ENCODE measurements at places on chromosomes 12 and 14.

DNA sequence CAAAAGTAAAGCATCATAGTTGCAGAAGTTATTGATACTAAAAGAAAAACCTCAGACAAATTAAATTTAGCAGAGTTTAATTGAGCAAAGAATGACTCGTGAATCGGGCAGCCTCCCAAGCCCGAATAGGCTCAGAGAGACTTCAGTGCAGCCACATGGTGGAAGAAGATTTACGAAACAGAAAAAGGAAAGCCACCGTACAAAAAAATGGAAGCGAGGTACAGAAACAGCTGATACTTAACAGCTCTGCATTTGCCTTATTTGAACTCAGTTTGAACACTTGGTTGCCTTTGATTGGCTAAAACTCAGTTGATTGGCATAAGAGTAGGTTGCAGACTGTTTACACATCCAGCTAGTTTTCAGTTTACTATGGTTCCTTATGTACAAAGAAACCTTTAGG is 12.9 kb downstream of the TTC9 start:
- no peak for DNase-seq

DNA sequence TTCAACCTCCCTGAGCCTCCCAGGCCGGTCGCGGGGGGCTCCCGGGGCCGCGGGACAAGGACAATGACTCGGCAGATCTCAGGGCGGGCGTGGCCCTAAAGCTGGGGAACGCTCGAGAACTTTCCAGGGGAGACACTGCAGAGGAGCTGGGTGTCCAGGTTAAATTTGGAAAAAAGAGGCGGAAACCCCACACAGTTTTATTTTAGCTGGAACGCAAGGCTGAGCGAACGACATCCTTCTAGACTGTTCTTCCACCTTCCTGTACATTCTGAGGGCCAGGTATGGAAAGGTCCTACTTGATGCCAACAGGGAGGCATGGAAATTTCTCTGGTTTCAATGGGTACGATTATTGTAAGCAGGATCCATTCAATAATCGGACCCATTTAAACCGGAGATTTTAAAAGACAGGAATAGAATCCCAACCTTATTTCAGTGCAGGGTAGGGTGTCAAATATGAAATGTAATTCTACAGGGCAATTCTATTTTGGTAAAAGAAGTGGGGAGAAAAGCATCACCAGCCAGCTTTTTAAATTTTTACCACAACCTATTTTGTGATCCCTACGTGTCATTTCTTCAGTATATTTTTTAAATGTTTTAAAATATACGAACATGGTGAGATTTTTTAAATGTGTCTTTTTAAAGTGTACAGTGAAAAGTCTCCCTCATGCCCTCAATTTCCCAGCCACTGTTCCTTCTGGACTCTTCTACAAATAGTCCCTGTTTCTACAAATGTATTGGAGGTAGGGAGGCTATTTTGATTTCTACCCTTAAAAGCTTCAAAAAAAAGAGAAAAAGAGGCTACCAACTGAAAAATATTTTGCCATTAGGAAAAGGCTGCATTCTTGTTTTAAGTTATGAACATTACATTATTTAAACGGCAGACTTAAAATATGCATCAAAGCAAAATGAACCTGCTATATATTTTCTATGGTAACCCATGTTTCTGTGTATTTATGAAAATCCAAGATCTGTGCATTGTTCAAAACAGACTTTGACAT is 1.1 kb upstream of the UBC start:
- DNase-seq = no peak

- no peak for DNase-seq
Observed at GRCh38 chr12:4816744-4817525, 92.8 kb upstream of the KCNA1 start.

- no peak for DNase-seq
Observed at GRCh38 chr12:72139411-72139810, 132.8 kb upstream of the TRHDE start.

GRCh38 chr14:72120315-72120714 is 188.1 kb downstream of the RGS6 start:
- DNase-seq = no peak

DNA sequence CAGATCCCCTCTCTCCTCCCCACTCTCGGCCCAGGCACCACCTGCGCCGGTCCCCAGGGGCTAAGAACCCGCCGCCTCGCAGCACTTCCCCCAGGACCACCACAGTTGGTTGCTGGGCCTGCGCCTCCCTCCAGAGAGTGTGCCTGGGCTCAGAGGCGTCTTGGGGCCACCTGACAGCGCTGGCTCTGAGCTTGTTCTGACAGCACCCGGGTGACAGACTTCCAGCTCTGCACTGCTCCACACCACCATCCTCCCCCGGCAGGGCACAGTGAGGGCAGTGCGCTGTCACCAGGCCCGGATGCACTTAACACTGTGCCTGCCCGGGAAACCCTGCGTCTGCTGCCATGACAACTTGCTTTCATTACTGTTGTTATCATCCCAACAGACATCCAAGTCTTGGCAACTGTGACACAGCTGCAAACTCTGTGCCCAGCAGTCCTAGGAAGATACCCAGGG is 6.6 kb downstream of the BRF1 start:
- DNase-seq = no peak

DNA sequence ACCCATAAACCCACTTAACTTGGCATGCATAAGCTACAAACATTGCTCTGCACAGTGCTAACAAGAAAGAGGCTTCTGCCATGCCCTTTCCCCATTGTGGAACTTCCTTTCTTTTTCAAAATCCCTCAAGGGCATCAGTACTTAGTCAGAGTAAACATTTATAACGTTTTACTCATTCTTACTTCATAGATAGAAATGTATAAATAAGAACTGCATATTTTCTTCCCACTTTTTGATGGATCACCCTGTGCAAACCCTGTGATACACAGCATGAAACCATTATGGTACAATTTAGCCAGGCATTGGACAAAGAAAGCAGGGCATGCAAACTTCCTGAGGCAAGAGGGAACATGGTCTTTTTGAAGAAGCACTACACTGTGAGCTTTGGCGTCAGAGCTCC is 113.8 kb upstream of the FOXG1 start:
- no peak for DNase-seq

- DNase-seq = no peak
Observed at GRCh38 chr12:119613319-119613936, 19.9 kb downstream of the TMEM233 start.

DNA sequence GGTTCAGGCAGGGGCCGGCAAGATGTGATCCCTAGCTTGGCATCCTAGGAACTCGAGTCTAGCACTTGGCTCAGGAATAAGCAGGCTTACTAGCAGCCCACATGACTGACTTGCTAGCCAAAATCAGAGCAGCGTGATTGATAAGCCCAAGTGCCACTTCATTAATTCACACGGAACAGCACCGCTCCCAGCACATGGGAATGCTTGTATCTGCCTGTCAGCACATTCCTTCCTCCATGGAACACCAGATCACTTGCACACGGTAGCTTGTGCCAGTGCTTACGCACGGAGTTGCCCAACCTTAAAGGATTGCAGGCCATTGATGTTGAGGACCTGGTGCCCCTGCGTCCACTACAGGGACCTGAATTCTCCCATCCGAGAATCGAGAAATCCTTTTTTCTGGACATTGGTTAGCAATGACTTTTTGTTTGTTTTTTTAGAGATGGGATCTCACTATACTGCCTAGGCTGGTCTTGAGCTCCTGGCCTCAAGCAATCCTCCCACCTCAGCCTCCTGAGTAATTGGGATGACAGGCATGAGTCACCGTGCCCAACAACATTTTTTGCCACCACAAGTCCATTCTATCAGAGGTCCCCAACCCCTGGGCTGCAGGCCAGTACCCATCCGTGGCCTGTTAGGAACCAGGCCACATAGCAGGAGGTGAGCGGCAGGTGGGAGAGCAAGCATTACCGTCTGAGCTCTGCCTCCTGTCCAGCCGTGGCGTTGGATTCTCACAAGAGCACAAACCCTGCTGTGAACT is 30.6 kb upstream of the TSPAN9 start:
- DNase-seq = no peak

Measured in esophagus squamous epithelium (tissue), 5 donors.